ENCODE measurements at places on chromosomes 11 and 22.
A peak's percentile ranks its signal among the peaks of the same experiment; 100 is the strongest.

GRCh38 chr22:45426387-45426786, 12.9 kb downstream of the RIBC2 start:
- H3K36me3 ChIP-seq, result peaks cover 19% of the 10 kb centered on the region
- H3K4me1 ChIP-seq, result no peaks in the 10 kb centered on the region
- H3K27ac ChIP-seq, result no peak overlapping the region
- DNase-seq, result no peak
- no peak overlapping the region for H3K4me3 ChIP-seq
- no peaks in the 10 kb centered on the region for H3K27me3 ChIP-seq

- H3K4me1 ChIP-seq, result no peaks in the 10 kb centered on the region
- DNase-seq, result no peak
- H3K27me3 ChIP-seq, result no peaks in the 10 kb centered on the region
- H3K36me3 ChIP-seq, result no peaks in the 10 kb centered on the region
- H3K27ac ChIP-seq, result no peak overlapping the region
- no peak overlapping the region for H3K4me3 ChIP-seq
These were observed 24.4 kb upstream of the OR56B4 start for GRCh38 chr11:6083129-6083528.

DNA sequence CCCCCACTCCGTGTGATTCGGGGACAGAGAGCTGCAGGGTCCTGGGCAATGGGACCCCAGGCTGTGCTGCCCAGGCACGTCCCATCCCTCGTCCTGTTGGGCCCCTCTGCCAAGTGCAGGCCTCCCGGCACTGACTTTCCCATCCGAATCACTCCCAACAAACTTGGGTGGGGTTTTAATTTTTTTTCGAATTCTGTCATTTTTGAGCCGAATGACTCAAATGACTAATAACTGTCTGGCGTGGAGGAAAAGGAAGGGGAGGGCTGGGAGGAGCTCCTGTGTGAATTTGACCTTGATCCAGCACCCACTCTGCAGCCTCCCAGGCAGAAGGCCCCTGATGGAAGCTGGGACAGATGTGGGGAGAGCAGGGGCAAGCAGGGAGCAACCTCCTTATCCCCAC, 1173.2 kb downstream of the BRD1 start:
- no peaks in the 10 kb centered on the region for H3K4me1 ChIP-seq
- no peak overlapping the region for H3K4me3 ChIP-seq
- H3K27ac ChIP-seq, result no peak overlapping the region
- DNase-seq, result no peak

DNA sequence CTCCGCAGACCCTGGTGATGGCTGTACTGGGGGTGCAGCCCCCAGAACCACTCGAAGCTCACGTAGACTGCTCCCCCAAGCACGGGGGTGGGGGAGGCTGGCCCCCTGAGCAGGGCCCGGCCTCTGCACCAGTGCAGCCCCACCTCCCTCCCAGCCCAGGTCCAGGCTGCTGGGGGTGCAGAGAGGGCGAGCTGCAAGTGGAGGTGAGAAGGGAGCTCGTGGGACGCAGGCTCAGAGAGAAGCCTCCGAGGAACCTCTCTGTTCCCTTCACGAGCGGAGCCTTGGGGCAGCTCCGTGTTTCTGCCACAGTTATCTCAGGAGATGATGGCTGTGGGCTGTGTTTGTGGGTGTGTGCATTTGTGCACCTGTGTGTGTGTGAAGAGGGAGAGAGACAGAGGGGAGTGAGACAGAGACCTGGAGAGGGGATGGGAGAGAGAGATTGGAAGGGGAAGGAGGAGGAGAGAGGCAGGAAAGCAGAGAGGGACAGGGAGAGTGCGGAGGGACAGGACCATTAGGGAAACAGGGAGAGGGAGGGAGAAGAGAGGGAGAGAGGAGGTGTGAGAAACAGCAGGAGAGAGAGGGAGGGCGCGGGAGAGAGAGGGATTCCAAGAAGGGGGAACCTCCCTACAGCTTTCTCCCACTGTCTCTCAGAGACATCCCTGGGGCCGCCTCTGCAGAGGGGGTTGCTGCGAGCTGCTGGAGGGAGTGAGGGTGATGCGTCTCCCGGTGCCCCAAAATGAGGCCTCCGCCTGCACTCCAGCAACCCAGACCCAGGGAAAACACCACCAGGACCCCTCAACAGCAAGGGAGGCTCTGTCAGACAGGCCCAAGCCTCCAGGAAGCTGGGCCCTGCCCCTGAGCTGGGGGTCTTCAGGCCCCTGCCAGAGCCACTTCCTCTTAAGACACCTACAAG, 1488.6 kb downstream of the BRD1 start:
- no peak overlapping the region for H3K4me3 ChIP-seq
- no peak overlapping the region for H3K27ac ChIP-seq
- H3K4me1 ChIP-seq, result no peaks in the 10 kb centered on the region
- no peak for DNase-seq
- no peaks in the 10 kb centered on the region for H3K36me3 ChIP-seq
- no peaks in the 10 kb centered on the region for H3K27me3 ChIP-seq

DNA sequence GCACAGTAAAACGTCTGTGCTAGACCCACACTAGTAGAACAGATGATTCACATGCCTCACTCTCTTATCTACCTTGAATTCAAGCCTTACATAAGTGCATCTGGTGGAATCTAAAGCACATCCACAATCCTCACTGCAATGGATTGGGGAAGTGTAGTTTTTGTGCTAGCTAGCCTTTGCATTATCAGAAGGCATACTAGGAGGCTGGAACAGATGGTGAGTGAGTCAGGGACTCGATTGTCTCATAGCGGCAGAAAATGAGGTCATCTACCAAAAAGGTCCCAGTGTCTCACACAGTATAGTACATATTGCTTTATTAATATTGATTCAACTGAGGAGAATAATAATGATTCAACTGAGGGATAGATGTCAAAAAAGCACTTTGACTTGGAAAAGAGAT, 9.3 kb downstream of the MSANTD4 start:
- H3K27ac ChIP-seq, result no peak overlapping the region
- peaks cover 49% of the 10 kb centered on the region for H3K36me3 ChIP-seq

DNA sequence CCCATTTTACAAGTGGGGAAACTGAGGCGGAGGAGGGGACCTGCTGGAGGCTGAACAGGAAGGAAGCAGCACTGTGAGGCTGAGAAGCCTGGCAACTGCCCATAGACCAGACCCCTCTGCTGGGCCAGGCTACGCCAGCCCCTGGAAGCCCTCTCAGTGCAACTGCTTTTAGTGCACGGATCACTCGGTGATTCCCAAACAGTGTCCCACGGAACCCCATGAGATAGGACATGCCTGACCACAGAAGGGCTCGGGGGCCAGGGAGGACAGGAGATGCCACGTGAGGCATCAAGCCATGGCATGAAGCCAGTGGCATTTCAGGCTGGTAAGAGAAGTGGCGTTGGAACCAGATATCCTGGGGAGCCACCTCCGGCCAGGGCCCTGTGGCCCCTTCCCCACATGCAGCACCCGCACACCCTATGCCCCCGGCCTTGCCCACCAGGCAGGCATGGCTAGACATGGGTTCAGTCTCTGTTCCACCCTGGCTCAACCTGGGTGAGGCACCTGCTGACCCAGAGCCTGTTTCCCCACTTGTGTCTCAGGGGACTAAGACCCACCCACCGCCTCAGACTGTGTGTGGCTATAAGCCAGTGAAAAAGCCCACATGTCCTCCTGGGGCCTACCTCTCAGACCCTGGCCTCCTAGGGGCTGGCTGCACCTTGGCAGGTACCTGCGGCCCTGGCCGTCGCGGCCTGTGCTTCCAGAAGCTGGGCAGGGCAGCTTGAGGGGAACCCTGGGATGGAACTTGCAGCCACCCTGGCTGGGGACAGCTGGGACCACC, 84.1 kb downstream of the WNT7B start:
- H3K4me3 ChIP-seq, result no peak overlapping the region
- peaks cover 3% of the 10 kb centered on the region for H3K27me3 ChIP-seq
- no peak overlapping the region for H3K27ac ChIP-seq
- DNase-seq, result no peak
- no peaks in the 10 kb centered on the region for H3K4me1 ChIP-seq

GRCh38 chr22:29689880-29690213, 30.0 kb upstream of the CABP7 start:
- no peaks in the 10 kb centered on the region for H3K27me3 ChIP-seq
- no peak overlapping the region for H3K27ac ChIP-seq
- H3K36me3 ChIP-seq, result peaks cover 10% of the 10 kb centered on the region
- no peak overlapping the region for H3K4me3 ChIP-seq

- no peaks in the 10 kb centered on the region for H3K36me3 ChIP-seq
- no peaks in the 10 kb centered on the region for H3K4me1 ChIP-seq
- DNase-seq, result no peak
- H3K4me3 ChIP-seq, result no peak overlapping the region
- H3K27ac ChIP-seq, result no peak overlapping the region
- no peaks in the 10 kb centered on the region for H3K27me3 ChIP-seq
These were observed 20.8 kb downstream of the YPEL1 start for GRCh38 chr22:21714786-21715185.

DNA sequence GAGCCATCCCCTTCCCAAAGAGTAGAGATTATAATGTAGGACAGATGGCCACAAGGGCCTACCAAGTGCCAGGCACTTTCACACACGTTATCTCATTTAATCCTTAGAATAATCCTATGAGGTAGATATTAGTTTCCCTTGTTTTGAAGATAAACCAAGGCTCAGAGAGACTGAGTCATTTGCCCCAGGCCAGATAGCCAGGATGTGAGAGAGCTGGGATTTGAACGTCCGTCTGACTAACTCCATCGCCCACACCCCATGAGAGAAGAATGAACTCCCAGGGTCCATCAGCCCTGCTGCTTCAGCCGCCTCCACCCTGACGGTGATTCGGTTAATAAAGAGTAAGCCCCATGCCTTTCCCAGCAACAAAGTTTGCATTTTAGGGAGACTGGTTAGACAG, 10.7 kb downstream of the PRG3 start:
- H3K27ac ChIP-seq, result no peak overlapping the region
- DNase-seq, result no peak
- H3K27me3 ChIP-seq, result no peaks in the 10 kb centered on the region
- no peak overlapping the region for H3K4me3 ChIP-seq

- H3K27me3 ChIP-seq, result no peaks in the 10 kb centered on the region
- no peaks in the 10 kb centered on the region for H3K36me3 ChIP-seq
- no peaks in the 10 kb centered on the region for H3K4me1 ChIP-seq
- DNase-seq, result no peak
These were observed 551.0 kb upstream of the ANO5 start for GRCh38 chr11:21641869-21642268.

DNA sequence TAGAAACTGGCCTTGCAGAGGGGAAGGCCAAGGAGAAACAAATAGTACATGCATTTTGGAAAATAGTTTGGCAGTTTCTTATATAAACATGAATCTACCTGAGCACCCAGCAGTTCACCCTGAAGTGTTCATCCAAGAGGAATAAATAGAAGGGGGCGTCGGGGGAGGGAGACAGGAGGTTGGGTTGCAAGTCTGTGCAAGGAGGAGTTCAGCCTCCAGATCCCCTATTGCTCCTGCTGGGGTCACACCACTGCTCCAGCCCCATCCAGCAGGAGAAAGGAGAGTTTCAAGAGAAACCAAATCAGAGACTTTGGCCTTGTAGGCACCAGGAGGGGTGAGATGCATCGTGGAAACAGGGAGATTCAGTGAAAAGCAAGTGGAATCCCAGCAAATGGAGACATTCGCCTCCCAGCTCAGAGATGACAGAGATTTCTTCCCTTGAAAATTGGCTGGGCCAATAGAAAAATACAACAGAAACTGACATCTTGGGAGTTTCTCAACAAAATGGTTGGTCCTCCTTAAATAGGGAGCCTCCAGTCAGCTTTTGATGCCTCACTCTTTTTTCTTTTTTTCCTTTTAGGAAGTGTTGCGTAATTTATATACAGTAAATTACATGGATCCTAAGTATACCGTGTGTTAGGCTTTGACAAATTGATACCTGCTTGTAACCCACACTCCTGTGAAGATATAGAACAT, 34.1 kb downstream of the OTOG start:
- no peaks in the 10 kb centered on the region for H3K4me1 ChIP-seq
- no peak overlapping the region for H3K27ac ChIP-seq
- no peak overlapping the region for H3K4me3 ChIP-seq
- H3K36me3 ChIP-seq, result no peaks in the 10 kb centered on the region

DNA sequence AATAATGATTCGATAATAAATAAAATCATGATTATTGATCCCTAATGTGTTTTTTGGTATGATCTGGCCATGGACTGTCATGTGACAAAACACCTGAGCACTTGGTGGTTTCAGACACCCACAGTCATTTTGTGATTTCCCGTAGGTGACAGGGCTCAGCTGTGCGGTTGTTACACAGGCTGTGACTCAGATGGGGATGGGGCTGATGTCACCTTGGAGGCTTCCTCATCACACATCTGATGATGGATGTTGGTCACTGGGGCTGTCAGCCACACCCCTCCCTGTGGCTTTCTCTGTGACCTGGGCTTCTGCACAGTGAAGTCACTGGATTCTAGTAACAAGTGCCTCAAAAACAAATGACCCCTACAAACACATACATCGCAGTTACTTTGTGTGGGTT, 995.1 kb downstream of the BRD1 start:
- no peaks in the 10 kb centered on the region for H3K27me3 ChIP-seq
- no peak overlapping the region for H3K4me3 ChIP-seq
- H3K36me3 ChIP-seq, result peaks cover 2% of the 10 kb centered on the region
- no peaks in the 10 kb centered on the region for H3K4me1 ChIP-seq
- H3K27ac ChIP-seq, result no peak overlapping the region
- DNase-seq, result no peak

DNA sequence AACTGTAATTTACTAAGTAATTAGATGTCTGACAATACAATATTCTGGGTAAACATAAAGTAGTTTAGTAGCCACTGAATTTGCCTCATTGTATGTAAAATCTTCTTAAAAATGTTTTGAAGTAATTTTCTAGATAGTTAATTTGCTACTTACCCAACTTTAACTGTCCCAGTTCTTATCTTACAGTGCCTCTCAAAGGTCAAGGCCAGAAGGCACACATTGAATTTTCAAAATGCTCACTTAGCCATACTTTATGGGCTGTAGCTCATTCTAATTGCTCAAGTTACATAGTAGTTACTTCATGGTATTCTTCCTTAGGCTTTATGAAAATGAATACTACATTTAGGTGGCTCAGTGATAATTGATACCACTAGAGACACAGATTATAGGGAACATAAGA, 666.6 kb downstream of the CNTN5 start:
- no peaks in the 10 kb centered on the region for H3K27me3 ChIP-seq

DNA sequence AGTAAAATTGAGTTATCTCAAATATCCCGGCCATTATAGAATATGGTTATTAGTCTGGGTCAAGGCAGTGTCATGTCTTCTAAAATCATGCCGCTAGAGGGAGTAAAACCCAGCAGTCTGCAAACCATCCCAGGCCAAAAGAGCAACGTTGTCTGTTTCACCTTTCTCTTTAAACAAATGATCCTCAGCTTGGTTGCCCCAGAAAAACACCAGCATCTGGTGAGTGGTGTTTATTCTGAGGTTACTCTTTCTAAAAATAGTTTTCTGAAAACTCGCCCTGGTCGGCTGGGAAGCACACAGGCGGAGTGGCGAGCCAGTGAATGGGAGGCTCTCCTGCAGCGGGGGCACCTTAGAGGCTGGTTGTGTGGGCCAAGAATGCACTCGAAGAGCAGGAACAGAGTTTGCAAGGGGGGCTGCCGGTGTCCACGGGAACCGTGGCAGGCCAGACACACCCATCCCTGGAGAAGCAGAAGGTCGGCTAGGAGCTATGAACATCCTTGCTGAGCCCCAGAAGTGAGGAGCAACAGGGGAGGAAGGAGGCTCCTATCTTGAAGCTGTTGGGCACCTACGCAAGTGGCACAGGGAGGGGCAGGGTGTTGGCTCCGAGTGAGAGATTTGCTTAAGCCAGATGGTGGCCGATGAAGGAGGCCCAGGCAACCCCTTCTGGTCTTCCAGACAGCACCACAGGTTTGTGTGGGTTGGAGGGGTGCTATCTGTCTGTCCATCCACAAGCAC, 297.1 kb downstream of the ETS1 start:
- H3K27me3 ChIP-seq, result no peaks in the 10 kb centered on the region
- H3K27ac ChIP-seq, result peak overlapping the region; percentile 95
- H3K4me1 ChIP-seq, result peaks cover 86% of the 10 kb centered on the region
- peaks cover 20% of the 10 kb centered on the region for H3K36me3 ChIP-seq
